Stimulated activated CD8-positive, alpha-beta memory T cell treated with anti-CD3 and anti-CD28 coated beads, Interleukin-2, amount 100 ng/mL, for 48 hours (primary cell): ENCODE measurements at places on chromosomes 1 and 21.

DNA sequence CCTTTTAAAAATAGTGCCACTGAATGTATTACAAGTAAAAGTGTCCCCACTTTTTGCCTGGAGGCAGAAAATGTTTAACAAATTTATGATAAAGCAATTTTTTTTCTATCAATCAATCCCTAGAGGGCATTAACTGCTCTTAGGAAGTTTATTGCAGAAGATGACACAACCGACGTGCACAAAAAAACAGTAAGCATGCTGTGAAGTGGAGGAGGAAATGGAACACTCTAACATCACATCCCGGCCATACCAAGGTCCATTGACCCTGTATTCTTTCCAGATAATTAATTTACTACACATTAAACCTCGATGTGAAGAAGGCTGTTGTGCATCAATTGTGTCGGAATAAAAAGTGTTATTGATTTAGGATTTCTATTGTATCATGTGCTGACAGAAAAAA lies 264.9 kb upstream of the NR5A2 start:
- DNase-seq, result no peak

DNA sequence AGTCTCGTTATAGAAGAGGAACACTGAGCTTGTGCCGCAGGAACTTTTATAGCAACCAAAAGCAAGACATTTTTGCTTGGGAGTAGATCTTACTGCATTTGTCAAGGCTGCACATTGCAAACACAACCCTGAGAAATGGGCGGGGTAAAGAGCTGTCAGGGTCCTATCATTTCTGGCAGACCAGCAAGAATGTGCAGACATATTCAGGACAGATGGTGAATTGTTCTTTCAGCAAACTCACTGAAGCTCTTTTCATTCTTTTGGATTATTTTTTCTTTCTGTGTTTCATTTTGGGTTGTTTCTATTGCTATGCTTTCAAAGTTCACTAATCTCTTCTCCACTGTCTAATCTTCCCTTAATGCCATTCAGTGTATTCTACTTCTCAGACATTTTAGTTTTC lies 5.1 kb upstream of the ACTN2 start:
- DNase-seq, result no peak

- DNase-seq, result no peak
Observed at GRCh38 chr21:32886339-32886738, 114.8 kb upstream of the PAXBP1 start.

DNA sequence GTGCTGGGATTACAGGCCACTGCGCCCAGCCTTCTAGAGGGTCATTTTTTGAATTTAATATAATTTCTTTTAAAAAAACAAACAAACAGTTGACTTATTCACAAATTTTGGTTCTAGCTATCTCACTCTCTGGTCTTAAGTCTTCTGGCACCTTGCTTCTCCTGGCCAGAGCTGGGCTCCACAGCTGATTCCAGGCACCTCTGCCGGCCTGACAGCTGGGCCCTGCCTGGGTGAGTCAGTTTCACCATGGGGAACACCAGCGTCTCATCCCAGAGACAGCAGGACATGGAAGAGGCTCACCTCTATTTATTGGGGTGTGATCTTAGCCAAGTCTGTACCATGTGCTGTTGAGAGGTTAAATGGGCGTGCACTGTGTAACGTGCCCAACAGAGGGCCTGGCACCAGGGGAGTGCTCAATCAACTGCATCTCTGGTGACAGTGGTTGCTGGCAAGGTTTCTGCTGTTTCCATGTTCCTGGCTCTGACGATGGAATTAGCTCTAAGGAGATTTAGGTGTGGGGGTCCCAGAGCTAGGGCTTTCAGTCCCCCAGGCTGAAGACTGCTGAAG lies 956 bp downstream of the CPLANE2 start:
- no peak for DNase-seq

- no peak for DNase-seq
Observed at GRCh38 chr1:97668945-97669344, 251.9 kb downstream of the DPYD start.

GRCh38 chr1:194658090-194658439 lies 1471.7 kb upstream of the B3GALT2 start:
- DNase-seq, result no peak

- DNase-seq, result no peak
Observed at GRCh38 chr1:185398022-185398421, 81.0 kb upstream of the IVNS1ABP start.
